CD4-positive, alpha-beta T cell treated with Interleukin-12 subunit alpha and Interleukin-12 subunit beta, for 1 hour (primary cell): ENCODE measurements at places on chromosomes 16 and 17.

- no peak for DNase-seq
Measured at GRCh38 chr16:31703526-31704128, 170.0 kb upstream of the ZNF267 start.

DNA sequence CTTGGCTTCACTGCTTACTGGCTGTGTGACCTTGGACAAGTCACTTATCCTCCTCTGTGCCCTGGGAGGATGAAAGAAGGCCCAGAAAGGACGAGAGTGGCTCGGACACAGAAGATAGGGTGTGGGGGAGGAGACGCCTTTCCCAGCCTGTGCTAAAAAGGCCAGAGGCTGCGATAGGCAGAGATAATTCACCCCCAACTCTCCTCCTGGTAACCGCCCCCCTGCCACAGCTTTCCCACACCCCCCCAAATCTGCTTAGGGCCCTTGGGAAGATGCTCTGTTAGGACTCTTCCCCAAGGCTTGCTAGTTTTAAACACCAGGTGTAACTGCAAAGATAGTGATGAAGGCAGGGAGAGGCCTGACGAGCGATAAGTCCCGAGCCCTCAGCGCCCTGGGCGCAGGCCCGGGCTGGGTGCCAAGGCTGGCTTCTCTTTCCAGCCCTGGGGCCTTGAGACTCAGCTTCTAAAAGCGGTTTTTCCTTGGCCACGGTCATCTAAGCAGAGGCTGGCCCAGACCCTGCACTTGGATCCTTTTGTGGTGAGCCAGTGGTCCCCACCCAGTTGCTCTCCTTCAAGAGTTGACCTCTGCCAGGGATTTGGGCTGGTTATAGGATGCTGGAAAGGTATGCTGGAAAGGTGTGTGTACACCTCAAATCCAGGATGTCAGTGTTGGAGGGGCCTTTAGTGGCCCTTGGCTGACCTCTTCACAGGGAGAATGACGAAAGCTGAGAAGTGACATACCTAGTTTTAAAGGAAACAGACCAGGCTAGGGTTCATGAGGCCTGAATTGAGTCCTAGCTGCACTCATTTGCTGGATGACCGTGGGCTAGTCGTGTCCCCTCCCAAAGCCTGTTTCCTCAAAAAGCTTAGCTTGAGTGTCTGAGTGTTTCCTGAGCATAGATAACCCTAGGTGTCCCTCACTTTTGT, 3.4 kb upstream of the PPP1R9B start:
- no peak for DNase-seq

GRCh38 chr16:85978291-85978775, 79.4 kb downstream of the IRF8 start:
- no peak for DNase-seq

DNA sequence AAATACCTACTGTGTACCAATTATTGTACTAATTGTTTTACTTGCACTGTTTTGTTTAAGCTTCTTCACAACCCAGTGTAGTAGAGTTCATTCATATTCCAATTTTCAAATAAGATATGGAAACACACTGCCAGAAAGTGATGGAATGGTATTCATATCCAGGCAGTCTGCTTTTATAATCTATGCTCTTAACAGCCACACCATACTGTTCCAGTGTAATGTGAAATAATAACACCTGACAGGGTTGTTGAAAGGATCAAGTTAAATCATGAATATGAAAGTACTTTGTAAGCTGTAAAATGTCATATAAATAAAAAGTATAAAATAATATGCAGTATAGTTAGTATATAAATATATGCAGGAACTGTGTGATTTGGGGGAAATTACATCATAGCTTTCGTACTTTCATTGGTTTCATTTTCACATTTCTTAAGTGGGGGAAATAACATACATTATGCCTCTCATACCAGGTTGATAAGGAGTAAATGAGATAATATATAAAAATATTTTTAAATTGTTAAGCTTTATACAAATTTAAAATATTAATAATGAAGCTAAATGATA, 230.8 kb downstream of the TANC2 start:
- DNase-seq, result peak; percentile 5

DNA sequence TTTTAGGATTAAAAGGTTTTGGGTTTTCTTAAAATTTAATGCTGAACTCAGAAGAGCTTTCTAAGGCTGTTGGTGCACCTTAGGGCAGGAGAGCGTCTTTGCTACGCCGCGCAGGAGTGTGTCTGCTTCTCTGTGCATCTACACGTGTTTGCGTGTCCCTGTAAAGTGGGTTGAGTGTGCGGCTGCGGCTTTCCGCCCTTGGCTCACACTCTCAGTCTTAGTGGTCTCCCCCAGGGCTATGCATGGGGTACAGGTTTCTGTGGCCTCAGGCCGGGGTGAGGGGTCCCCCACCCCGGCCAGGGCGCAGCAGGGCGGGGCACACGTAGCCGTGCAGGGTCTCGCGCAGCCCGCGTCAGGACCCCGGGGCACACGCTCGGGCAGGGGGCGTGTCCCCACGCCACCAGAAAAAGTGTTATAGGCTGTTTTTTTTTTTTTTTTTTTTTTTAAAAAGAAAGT, 727 bp upstream of the TENT4B start:
- peak; percentile 75 for DNase-seq

- no peak for DNase-seq
Measured at GRCh38 chr17:46756081-46756735, 62.3 kb downstream of the WNT3 start.

GRCh38 chr16:50372611-50373344, 4.0 kb upstream of the BRD7 start:
- no peak for DNase-seq

- no peak for DNase-seq
Measured at GRCh38 chr16:22317001-22317530, 19.9 kb downstream of the POLR3E start.

DNA sequence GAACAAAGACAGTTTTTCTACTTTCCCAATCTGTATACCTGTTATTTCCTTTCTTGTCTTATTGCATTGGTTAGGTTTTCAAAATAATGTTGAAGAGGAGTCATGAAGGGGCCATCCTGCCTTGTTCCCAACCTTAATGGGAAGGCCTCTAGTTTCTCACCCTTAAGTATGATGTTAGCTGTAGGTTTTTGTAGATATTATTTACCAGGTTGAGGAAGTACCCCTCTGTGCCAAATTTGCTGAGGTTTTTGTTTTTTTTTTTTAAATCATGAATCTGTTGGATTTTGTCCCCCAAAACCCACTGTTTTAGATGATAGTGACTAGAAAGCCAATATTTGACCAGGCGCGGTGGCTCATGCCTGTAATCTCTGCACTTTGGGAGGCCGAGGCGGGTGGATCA, 36.4 kb downstream of the VMP1 start:
- no peak for DNase-seq

DNA sequence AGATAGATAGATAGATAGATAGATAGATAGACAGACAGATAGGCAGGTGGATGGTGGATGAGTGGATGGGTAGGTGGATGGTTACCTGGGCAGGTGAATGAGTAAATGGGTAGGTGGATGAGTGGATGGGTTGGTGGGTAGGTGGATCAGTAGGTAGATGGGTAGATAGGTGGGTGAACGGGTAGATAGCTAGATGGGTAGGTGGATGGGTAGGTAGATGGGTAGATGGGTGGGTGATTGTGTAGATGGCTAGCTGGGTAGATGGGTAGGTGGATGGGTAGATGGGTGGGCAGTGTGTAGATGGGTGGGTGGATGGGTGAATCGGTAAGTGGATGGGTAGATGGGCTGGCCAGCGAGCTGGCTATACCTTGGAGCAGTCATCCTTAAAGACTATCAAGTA, 21.8 kb upstream of the LRRC37A3 start:
- DNase-seq, result no peak

GRCh38 chr16:54191592-54191991, 95.0 kb downstream of the IRX3 start:
- DNase-seq, result no peak

GRCh38 chr17:42286411-42287221, 1.7 kb upstream of the STAT5A start:
- no peak for DNase-seq

- DNase-seq, result no peak
Measured at GRCh38 chr17:57595947-57596695, 149.0 kb downstream of the CCDC182 start.

- peak; percentile 9 for DNase-seq
Measured at GRCh38 chr17:16407911-16408588, 7.3 kb upstream of the TRPV2 start.

- no peak for DNase-seq
Measured at GRCh38 chr17:10779609-10780008, 24.3 kb downstream of the TMEM238L start.

GRCh38 chr17:73010414-73010813, 82.1 kb downstream of the SLC39A11 start:
- no peak for DNase-seq

- DNase-seq, result no peak
Measured at GRCh38 chr17:66135896-66136295, 56.0 kb downstream of the CEP112 start.

GRCh38 chr16:30357715-30358576, 2.8 kb upstream of the CD2BP2 start:
- DNase-seq, result no peak

- DNase-seq, result no peak
Measured at GRCh38 chr17:31274252-31274651, 22.8 kb downstream of the OMG start.

DNA sequence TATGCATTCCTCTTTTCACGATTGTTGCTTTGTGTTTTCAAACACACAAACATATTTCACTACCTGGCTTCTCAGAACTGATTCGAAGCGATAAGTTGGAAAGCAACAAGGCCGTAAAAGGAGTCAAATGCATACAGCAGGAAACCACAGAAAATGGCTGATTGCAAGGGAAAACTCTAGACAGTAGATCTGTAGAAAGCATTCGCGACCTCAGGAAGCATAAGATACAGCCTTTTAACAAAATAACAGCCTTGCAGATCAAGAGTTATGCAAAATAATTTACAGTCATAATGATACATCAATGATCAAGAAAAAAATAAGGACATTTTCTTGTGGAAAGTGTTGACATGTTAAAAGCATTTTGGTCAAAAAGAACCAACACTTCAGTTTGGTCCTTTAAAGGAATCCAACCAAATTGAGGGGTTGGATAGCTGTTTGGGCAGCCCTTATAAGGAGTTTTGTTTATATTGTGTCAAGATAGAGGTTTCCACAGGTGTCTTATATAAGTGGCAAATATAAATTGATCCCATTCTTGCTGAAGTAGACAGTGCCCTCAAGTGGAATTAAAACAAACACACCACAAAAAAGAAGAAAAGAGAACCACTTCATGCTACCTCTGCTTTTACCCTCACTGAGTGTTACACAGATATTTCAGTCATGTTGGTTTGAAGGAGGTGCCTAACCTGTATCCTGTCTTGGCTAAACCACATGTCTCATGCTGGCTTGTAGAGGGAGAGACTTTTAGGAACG, 5.5 kb downstream of the CYLD start:
- DNase-seq, result peak; percentile 72

- DNase-seq, result no peak
Measured at GRCh38 chr16:84742641-84743092, 42.9 kb downstream of the USP10 start.

DNA sequence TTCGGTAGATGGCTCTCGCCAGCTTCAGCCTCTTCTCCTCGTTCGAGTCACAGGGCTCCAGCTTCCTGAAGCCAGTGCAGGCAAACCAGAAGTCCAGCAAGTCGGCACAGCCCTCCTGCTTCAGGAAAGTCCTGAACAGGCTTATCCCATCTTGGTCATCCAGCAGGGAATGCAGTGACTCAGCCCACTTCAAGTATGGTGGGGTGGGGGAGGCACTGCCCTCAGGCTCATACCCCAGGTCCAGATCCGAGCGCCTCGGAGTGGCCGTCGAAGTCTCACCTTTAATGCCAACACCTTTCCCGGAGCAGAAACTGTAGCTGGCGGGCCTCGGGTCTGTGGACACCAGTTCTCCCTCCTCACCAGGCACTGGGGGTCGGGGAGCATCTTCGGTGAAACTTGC, 5.9 kb downstream of the AXIN1 start:
- DNase-seq, result no peak

GRCh38 chr16:53034306-53034705, 18.4 kb downstream of the CHD9NB start:
- DNase-seq, result no peak

GRCh38 chr17:61474235-61474927, 22.2 kb downstream of the TBX4 start:
- no peak for DNase-seq

DNA sequence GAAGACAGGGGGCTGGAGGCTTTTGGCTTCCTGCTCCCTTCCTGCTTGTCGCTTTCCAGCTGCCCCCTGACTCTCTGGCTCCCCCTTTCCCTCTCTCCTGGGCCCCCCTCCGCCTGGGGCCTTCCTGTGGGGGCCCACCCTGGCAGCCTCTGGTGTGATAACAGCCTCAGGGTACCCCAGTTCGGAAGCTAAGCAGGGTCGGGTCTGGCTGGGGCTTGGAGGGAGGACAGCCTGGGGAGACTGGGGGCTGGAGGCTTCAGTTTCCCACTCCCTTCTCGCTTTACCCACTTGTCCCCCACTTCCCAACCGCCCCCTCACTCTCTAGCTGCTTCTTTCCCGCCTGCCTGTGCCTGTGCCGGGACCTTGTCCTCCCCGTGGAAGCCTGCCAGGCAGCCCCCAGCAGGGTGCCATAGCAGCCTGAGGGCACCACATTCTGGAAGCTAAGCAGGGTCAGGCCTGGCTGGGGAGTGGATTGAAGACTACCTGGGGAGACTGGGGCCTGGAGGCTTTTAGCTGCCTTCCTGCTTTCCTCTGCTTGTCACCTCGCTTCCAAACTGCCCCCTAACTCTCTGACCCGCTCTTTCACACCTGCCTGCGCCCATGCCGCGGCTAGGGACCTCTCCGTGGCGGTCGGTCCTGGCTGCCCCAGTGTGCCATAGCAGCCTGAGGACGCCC, 2275.5 kb downstream of the TP53TG3F start:
- no peak for DNase-seq

GRCh38 chr16:11175787-11176341, 80.1 kb downstream of the SOCS1 start:
- no peak for DNase-seq

- peak; percentile 83 for DNase-seq
Measured at GRCh38 chr17:45235416-45236281, 14.0 kb downstream of the FMNL1 start.

- DNase-seq, result no peak
Measured at GRCh38 chr17:82447876-82448275, 2.7 kb downstream of the CYBC1 start.

GRCh38 chr17:49515196-49515770, 20.2 kb downstream of the NGFR start:
- DNase-seq, result no peak

DNA sequence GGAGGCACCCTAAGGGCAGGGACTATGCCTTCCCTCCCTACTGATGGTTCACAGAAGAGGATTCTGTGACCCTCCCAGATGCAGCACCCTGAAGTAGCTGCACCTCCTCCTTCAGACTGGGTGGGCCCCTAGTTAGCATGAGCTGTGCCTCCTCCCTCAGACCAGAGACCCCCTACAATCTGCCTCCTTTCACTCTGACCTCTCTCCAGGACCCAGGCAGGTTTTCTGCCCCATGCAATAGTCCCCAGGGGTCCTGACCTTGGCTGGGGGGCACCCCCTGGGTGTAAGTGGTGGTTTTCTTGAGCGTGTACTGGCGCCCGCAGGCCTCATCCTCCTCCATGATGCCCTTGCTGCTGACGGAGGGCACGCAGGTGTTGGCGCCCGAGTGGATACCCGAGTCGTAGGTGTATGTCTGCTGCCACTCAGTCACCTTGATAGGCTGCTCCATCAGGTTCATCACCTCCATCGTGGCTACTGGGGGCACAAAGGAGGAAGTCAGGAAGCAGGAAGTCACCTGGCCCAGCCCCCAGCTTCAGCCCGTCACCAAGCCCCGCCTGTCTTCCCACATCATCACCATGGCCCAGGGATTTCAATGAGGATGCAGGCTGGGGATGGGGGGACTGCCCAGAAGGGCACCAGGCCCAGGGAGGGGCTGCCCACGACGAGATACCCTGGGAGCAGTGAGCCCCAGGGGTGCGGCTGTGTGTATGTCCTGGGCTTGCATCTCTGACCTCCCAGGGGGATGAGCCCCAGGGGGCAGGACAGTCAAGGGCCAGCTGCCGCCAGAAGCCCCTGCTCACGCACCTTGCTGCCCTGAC, 14.9 kb downstream of the JUP start:
- DNase-seq, result no peak
